ENCODE measurements at places on chromosomes 2 and 18.
A peak's percentile ranks its signal among the peaks of the same experiment; 100 is the strongest.

- peak; percentile 64 for DNase-seq
Measured at GRCh38 chr2:26770986-26771586, 7.0 kb downstream of the SLC35F6 start.

- DNase-seq, result no peak
Measured at GRCh38 chr18:50707855-50708469, 111.9 kb downstream of the MRO start.

DNA sequence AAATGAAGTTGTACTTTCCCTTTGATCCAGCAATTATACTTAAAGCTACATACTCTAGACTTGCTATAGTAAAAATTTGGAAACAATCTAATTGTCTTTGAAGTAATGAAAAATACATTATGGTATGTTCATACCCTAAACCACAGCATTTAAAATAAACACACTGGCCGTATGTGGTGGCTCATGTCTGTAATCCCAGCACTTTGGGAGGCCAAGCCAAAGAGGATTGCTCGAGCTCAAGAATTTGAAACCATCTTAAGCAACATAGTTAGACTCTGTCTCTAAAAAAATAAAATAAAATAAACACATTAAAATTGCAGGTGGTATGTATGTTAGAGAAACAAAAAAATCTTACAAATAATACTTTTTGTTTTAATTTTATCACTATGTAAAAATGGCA lies 208.1 kb upstream of the KLHL14 start:
- peak; percentile 65 for DNase-seq

DNA sequence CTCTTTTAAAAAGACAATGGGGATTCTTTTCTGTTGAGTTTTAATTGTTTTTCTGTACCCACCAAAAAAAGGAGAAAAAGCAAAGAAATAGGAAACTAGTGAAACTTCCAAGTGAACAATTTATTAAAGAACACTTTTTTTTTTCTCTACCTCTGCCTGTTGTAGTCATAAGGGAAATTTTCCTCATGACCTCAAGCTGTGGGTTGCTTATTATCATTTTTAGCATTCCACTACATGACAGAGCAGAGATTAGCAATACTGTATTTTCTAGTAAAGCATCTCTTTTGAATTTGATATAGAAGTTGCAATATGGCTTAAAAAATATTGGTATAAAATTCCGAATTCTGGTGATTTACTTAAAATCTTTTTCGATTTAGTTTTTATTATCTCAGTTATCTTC lies 87.9 kb upstream of the LRRTM1 start:
- peak; percentile 67 for DNase-seq

DNA sequence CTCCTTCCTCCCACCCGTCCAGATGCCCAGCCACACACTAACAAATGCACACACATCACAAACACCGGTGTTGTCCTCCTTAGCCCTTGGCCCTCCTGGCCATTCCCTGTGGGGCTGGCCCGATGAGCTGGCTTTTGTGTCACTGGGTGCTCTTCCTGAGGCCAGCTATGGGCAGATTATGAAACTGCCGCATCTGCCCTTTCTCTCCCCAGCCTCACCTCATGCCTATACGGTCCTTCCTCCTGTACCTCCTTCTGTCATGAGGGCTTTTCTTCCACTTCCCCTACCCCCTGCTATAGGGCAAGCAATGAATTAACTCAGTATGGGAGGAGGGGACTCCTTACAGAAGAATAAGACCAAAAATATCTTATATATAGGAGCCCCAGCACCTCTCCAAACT lies 10.3 kb upstream of the INO80C start:
- DNase-seq, result no peak

DNA sequence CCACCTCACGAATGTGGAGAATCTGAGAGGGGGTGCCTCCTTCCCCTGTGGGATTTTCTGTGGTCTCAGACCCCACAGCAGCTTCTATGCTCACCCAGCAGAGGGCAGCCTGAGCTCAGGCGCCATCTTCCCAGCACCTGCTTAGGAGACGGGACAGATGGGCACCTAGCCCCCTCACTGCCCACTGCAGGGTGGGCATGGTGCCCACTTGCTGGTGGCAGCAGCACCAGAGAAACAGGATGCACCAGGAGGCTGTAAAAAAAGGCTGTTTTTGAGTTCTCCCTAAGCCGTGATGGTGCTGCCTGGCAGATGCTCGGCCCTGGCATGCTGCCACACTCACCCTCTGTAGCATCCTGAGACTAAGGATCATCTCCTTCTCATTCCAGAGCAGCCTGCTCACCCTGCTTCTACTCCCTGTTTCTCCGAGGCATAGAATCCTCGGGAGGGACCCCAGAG lies 19.1 kb upstream of the SLC20A1 start:
- peak; percentile 82 for DNase-seq

- DNase-seq, result peak; percentile 77
Measured at GRCh38 chr2:203463266-203463678, 71.8 kb downstream of the RAPH1 start.

- no peak for DNase-seq
Measured at GRCh38 chr2:16288371-16289112, 348.2 kb downstream of the MYCN start.

DNA sequence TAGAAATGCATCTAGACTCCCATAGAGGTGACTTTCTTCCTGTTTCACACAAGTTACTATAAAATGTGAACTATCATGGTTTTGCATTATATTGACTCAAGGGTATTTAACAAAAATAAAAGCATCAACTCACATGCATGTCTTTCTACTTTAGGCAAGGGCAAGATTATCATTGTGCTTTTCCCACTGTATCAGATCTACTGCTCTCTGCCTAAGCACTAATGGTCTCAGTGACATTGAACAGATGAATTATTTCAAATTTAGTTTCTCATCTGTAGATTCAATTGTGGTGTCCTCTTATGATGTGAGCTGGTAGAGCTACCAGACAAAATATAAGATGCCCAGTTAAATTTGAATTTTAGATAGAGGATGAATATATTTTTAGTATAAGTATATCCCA lies 113.9 kb downstream of the MTX2 start:
- no peak for DNase-seq

DNA sequence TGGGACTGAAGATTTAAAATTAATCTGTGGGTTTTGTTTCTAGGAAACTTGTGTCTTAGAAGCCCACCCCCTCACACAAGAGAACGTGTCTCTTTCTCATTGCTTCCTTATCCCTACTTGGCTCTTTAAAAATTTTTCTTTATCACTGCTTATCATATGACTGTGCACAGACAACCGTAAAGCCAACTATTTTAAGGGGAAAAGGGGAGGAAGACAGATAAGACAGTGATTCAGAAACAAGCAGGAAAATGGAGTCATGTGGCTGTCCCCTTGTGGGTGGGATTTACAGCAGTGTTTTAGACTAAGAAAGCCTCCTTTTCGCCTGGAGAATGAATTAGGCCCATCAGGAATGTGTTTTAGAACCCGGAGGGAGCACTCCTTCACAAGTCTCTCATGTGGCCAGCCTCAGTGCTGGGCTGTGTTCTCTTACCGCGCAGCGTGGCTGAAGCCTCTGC lies 17.6 kb downstream of the PRKCE start:
- DNase-seq, result peak; percentile 35

DNA sequence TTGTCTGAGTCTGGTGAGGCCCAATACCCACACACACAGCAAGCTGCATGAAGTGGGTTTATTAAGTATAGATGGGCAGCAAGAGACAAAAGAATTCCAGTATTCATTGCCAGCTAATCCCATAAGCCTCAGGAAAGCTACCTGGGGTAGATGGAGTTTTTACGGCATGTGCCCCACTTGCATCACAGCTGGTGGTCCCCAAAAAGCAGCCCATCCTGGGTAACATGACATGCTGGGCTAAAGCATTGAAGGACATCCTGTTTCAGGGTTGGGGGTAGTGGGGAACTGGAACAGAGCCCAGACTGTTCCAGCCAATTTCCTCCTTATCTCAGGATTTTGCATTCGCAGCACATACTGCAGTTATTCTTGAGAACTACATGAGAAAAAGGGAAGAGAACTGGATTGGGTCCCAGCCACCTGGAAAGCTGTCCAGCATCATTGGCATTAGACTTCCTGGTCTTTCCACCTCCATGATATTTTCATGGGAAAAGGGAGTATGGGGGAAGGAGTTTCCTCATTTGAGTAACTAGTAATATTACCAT lies 240.1 kb upstream of the MMADHC start:
- DNase-seq, result no peak

DNA sequence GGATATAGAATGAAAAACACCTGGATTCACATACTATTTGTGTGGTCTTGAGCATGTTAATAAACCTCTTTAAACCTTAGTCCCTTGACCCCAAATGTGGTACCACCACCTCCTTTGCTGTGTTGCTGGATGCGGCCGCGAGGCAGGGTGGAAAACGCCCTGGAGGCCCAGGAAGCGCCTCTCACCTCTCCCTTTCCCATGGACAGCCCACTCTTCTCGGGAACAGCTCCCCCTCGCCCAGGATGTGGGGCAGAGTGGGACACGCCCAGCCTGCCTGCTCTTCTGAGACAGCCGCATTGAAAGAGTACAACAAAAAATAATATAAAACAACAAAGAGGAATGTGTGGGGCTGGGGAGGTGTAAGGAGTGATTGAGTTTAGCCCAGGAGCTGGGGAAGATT lies 549.0 kb upstream of the ID2 start:
- no peak for DNase-seq

DNA sequence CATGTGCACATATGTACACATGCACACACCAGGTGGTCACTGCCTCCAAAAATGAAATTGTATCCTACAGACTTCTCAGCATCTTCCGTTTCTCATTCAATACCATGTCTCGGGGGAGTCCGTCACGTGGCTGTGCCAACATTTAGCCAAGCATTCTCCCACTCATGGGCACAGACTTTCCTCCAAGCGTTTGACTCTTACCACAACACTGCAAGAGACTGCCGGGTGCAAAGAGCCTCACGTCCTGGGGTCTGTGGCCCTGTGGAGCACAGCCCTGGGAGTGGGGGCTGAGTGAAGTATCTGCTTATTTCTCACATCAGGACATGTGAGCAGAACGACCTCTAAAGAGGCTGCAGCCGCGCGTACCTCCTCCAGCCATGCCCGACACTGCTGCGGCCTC lies 28.0 kb downstream of the HDAC4 start:
- DNase-seq, result no peak

- no peak for DNase-seq
Measured at GRCh38 chr2:150100336-150100735, 387.1 kb downstream of the RND3 start.

All from fibroblast of skin of abdomen (primary cell).